ENCODE measurements at places on chromosomes 6 and 20.

DNA sequence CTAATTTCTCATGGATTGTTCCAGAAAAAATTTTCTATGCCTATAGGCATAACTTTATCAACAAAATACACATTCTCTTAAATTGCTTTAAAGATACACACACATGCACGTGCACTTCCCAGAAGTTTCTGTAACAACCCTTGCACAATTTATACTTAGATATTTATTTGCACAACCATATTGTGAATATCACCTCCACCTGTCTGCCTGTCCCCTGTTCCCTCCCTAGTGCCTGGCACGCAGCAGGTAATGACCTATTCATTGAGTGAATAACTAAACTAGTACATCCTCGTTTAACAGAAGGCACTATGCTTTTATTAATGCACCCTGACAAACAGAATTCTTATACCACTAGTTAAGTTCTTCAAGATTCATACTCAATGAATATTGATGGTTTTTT is 198.9 kb downstream of the BCAS1 start:
- no peaks in the 10 kb centered on the region for H3K36me3 ChIP-seq
- peaks cover 51% of the 10 kb centered on the region for H3K4me1 ChIP-seq
- H3K4me3 ChIP-seq: no peak overlapping the region

DNA sequence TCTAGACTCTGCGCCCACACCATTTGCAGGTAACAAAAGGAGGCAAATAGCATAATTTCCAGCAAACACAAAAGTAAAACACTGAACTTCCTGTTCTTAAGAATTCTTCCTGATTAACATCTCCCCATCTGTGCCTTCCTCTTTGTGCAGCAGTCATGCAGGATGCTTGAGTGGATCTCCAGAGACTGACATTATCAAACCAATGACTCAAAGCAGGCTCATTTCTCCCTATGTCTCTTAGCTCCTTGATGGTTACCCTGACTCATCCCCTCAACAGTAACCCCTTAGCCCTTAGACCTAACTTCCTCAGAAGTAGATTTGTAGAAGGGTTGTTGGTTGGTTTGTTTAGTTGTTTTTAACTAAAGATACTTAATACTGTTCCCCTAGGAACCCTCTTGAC is 137.0 kb upstream of the RIN2 start:
- H3K27ac ChIP-seq: no peak overlapping the region
- no peaks in the 10 kb centered on the region for H3K4me1 ChIP-seq
- no peak overlapping the region for H3K4me3 ChIP-seq
- H3K27me3 ChIP-seq: peaks cover 3% of the 10 kb centered on the region

GRCh38 chr20:43160941-43161340 is 28.8 kb downstream of the PTPRT start:
- no peak overlapping the region for H3K4me3 ChIP-seq
- no peaks in the 10 kb centered on the region for H3K36me3 ChIP-seq
- H3K27me3 ChIP-seq: no peaks in the 10 kb centered on the region
- no peak overlapping the region for H3K27ac ChIP-seq

DNA sequence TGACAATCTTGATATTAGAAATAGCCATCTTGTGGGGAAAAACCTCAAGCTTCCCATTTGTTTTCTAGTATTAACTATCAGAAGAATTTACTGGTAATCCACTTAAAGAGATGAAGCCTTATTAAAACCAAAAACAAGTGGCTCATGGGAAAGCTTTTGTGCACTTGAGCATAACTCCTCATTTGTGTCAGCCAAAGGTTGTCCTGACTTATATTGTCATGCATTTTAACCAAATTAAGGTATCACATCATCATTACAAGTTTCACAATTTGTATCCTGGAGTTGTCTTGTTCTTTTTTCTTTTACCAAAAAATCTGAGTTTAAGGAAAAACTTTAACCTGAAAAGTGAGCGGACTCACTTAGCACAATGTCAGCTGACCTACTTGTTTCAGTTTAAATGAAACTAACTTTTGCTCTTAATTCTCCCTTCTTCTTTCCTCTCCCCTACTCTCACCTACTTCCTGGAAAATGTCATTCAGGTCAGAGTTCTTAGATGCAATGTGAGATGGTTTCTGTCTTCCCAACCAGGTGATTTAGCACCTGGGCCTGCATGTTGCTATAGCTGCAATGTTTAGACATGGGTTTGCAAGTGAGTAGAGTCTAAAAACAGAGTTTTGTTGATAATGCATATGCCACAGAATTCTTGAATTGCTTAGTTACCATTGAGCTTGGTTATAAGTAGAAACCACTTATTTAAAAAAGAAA is 82.8 kb downstream of the TNFAIP3 start:
- peak; percentile 52 for DNase-seq
- no peak overlapping the region for H3K4me3 ChIP-seq
- H3K27ac ChIP-seq: no peak overlapping the region
- H3K4me1 ChIP-seq: peaks cover 26% of the 10 kb centered on the region

DNA sequence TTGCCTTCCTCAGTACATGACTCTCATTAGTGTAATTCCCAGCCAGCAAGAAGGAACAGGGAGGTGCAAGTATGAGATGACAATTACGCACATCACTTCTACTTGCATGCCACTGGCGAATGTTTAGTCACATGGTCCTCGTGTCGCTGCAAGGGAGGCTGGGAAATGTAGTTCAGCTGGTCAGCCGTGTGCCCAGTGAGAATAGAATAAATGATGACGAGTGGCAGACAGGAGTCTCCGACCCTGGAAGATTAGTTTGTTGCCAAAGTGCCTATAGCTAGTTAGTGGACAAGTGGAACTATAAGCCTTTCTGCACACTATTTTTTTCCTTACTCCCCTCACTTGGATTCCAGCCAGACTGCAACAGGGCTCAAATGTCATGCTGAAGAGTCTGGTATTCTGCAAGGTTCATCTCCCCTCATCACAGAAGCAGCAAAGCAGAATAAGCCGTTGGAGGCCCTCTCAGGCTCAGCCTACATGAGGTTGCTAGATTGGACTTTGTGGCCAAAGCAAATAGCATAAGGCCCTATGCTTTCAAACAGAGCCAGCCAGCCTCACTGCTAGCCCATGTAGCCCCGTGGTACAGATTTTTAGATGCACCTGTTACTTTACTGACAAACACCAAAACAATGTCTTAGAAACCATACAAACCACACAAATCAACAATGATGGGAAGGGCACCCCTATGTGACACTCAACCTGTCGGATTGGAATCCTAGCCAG is 9.7 kb downstream of the LINC00237 start:
- DNase-seq: no peak
- H3K36me3 ChIP-seq: no peaks in the 10 kb centered on the region
- H3K4me3 ChIP-seq: no peak overlapping the region
- peaks cover 62% of the 10 kb centered on the region for H3K27me3 ChIP-seq

- no peak overlapping the region for H3K27ac ChIP-seq
- H3K4me1 ChIP-seq: no peaks in the 10 kb centered on the region
- no peak for DNase-seq
- no peak overlapping the region for H3K4me3 ChIP-seq
- peaks cover 6% of the 10 kb centered on the region for H3K27me3 ChIP-seq
- H3K36me3 ChIP-seq: no peaks in the 10 kb centered on the region
These were observed 219.1 kb downstream of the MYLK4 start for GRCh38 chr6:2531426-2532215.

DNA sequence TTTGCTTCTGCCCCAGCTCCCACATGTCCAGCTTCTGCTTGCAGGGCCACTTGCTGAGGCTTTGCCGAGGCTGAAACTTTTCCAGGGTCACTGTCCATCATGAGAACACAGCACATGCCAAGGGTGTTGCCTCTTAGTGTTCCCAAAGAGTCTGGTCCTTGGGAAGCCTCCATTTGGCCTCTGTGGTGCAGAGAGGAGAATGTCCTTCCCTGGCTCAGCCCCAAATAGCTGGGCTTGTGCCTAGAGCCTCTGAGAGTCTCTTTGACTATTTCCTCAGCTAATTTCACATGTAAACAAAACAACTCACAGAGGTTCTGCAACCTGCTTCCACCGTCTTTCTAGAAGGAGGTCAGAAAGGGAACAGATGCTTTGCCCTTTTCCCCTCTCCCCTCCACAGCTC is 40.4 kb upstream of the RAB23 start:
- DNase-seq: no peak
- no peaks in the 10 kb centered on the region for H3K36me3 ChIP-seq
- H3K4me3 ChIP-seq: no peak overlapping the region
- H3K27me3 ChIP-seq: no peaks in the 10 kb centered on the region
- no peaks in the 10 kb centered on the region for H3K4me1 ChIP-seq

- no peaks in the 10 kb centered on the region for H3K4me1 ChIP-seq
- H3K27me3 ChIP-seq: no peaks in the 10 kb centered on the region
- H3K27ac ChIP-seq: no peak overlapping the region
- H3K36me3 ChIP-seq: no peaks in the 10 kb centered on the region
- no peak overlapping the region for H3K4me3 ChIP-seq
These were observed 29.9 kb upstream of the PRDM1 start for GRCh38 chr6:106056060-106056745.

DNA sequence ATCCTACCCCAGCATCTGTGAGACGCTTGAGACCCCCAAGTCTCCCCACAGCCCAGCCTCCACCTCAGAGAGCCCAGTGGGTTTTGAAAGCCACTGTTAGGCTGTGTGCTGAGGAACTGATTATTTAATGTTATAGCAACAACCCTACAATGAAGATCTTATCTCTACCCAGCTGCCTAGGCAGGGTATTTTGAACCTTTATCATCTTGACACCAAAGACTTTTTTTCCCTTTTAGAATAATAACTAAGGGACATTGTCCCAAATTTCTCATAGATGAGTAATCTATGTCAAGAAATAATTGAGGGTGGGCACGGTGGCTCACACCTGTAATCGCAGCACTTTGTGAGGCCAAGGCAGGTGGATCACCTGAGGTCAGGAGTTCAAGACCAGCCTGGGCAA is 26.2 kb downstream of the HM13 start:
- no peak overlapping the region for H3K4me3 ChIP-seq
- no peak for DNase-seq
- H3K36me3 ChIP-seq: peaks cover 58% of the 10 kb centered on the region
- H3K4me1 ChIP-seq: no peaks in the 10 kb centered on the region

DNA sequence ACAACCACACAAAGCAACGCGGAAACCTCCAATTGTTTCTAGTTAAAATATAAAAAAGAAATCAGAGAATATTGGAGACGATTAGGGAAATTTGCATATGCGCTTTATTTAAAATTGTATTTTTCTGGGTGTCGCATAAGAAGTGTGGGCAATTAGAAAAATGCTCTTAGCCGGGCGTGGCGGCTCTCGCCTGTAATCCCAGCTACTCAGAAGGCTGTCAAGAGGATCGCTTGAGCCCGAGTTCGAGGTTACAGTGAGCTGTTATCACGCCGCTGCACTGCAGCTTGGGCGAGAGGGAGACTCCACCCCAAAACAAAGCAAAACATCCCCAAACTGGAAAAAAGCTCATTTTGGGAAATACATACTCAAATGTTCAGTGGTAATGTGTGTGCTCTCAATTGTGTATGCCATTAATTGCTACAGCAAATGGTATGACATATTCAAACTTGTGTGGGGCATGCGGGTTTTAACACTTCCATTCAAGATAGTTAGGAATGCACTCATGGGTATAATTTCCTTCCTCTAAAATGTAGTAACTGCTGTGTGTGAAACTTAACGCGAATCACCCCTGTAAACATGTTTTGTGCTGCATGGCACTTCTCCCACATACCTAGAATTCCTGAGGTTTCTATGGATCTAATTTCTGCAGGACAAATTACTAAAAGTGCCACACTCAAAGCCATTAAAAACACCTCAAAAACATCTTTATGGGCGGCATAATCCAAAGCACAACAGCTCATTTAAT is 54.7 kb upstream of the HFE start:
- H3K27ac ChIP-seq: peak overlapping the region; percentile 78
- no peaks in the 10 kb centered on the region for H3K36me3 ChIP-seq
- peaks cover 34% of the 10 kb centered on the region for H3K4me1 ChIP-seq
- H3K27me3 ChIP-seq: no peaks in the 10 kb centered on the region
- peak overlapping the region; percentile 67 for H3K4me3 ChIP-seq

GRCh38 chr6:147744012-147744411 is 235.5 kb downstream of the SAMD5 start:
- no peak overlapping the region for H3K27ac ChIP-seq
- H3K27me3 ChIP-seq: no peaks in the 10 kb centered on the region
- no peak for DNase-seq

- no peak overlapping the region for H3K4me3 ChIP-seq
- DNase-seq: peak; percentile 91
- no peaks in the 10 kb centered on the region for H3K36me3 ChIP-seq
- H3K27ac ChIP-seq: peak overlapping the region; percentile 97
- H3K27me3 ChIP-seq: no peaks in the 10 kb centered on the region
These were observed 57.7 kb downstream of the PPP1R16B start for GRCh38 chr20:38863024-38863851.

GRCh38 chr20:54184904-54185626 is 11.3 kb upstream of the CYP24A1 start:
- H3K4me1 ChIP-seq: no peaks in the 10 kb centered on the region
- no peaks in the 10 kb centered on the region for H3K36me3 ChIP-seq
- H3K27me3 ChIP-seq: no peaks in the 10 kb centered on the region
- no peak overlapping the region for H3K27ac ChIP-seq
- DNase-seq: no peak

DNA sequence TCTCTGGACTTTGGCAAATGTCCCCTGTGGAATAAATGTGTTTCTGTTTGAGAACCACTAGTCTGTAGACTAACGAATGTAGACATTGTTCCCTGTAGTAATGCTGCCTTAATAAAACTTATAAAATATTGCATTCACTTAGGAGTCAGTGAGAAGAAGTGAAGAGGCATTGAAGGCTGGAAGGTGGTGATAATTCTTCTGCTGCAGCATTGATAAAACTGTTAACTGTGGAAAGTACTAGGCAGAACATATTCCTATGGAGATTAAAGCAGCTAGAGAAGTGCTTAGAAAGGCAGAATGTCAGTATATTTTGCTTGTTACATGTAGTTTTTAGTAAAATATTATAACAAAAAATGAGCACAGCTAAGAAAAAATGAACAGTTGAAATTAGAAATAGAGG is 4.8 kb downstream of the PGK2 start:
- H3K4me1 ChIP-seq: no peaks in the 10 kb centered on the region
- no peak for DNase-seq
- no peak overlapping the region for H3K27ac ChIP-seq
- H3K27me3 ChIP-seq: no peaks in the 10 kb centered on the region
- no peaks in the 10 kb centered on the region for H3K36me3 ChIP-seq

DNA sequence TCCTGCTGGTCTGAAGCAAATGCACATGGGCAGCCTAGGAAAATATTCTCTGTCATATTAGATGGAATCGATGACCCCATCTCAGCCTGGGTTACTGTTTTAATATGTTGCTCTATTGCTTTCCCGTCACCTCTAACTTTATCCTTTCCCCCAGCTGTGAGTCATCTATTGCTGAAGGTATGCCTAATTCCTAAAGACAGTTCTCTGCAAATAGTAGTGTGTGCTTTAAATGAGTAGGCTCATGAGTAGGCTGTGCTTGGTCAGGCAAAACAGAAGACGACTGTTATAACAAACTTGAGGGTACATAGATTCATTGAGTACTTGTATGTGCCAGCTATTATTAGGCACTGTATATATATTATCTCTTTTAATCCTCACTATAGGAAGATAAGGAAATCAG is 47.2 kb downstream of the CTNNBL1 start:
- no peak overlapping the region for H3K27ac ChIP-seq
- peaks cover 3% of the 10 kb centered on the region for H3K4me1 ChIP-seq
- H3K36me3 ChIP-seq: no peaks in the 10 kb centered on the region
- no peak overlapping the region for H3K4me3 ChIP-seq
- no peaks in the 10 kb centered on the region for H3K27me3 ChIP-seq

All from B cell (primary cell).